ENCODE measurements at places on chromosomes 16 and 17.

DNA sequence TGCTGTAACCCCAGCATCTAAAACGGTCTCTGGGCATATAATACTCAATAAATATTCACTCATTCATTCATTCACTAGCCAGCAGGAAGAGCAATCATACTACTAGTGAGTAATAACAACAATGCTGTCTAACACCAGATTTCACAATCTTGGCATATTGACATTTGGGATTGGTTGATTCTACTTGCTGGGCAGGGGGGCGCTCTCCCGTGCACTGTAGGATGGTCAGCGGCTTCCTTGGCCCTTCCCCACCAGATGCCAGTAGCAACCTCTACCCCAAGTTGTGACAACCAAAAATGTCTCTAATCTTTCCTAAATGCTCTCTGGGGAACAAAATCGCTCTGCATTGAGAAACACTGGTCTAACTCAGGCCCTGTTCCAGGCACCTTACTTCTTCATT lies 20.7 kb downstream of the WFDC1 start:
- DNase-seq: no peak

GRCh38 chr16:24611310-24611709 lies 71.9 kb downstream of the RBBP6 start:
- no peak for DNase-seq

GRCh38 chr17:2705888-2706795 lies 5.4 kb downstream of the CLUH start:
- no peak for DNase-seq

GRCh38 chr16:78505544-78506366 lies 406.3 kb downstream of the WWOX start:
- no peak for DNase-seq

GRCh38 chr16:30636599-30636998 lies 14.2 kb upstream of the PRR14 start:
- no peak for DNase-seq

DNA sequence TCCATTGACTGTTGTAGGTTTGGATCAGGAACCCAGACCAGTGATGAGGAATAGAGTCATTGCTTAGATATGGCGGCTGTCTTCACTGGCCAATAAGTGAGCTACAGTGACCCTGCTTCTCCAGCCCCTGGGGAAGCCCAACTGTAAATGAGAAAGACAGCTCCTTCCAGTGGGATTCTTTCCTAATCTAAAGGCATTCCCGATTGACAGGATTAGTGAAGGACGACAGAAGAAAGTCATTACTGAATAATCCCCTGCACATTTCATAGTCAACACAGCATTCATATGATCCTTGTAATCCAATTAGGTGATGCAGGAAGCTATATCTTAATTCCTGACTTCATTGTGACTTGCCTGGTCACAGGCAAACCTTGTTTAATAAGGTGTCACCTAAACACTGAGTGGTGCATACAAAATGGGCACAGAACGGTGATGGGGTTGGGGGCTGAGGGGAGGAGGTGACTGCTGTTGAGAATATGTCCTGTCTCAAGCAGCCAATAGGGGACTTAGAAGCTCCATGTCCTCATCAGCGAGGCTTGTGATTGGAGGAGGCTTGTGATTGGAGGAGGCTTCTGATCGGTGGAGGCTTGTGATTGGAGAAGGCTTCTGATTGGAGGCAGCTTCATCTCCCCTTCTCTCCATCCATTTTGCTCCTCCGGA lies 242.6 kb downstream of the XYLT1 start:
- DNase-seq: no peak

GRCh38 chr17:43010667-43011308 lies 4.2 kb downstream of the IFI35 start:
- no peak for DNase-seq

GRCh38 chr16:3401719-3402397 lies 843 bp downstream of the ZNF174 start:
- no peak for DNase-seq

DNA sequence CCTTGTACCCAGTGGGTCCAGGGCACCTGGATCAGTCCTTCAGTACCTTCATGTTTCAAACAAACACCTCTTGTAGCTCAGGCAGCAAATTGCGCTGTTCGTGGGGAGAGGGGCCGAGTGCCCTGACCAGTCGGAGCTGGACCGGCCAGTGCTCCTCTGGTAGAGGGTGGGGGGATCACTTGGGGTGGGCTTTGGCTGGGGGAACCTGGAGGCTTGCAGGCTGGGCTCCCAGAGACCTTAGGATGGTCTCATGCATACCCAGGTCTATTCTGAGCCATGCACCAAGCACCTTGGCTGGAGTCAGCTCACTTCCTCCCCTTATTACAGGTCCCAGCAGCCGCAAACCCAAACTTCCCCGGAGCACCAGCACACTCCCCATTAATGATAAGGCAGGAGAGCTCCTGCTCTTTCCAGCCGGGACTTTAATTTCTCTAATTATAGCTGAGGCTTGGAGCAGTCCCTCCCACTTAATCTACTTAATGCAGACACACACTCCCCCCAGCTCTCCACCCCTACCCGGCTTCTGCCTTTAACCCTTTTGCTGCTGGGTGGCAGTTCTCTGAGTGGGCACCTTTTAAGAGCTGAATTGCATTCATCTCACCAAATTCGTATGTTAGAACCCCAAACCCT lies 26.3 kb upstream of the MGAT5B start:
- DNase-seq: no peak

Data from activated naive CD4-positive, alpha-beta T cell (primary cell).